SK-N-DZ (cell line): ENCODE measurements at places on chromosomes 6 and 20.

- no peak for DNase-seq
Observed at GRCh38 chr6:75331151-75331550, 46.6 kb upstream of the TMEM30A start.

DNA sequence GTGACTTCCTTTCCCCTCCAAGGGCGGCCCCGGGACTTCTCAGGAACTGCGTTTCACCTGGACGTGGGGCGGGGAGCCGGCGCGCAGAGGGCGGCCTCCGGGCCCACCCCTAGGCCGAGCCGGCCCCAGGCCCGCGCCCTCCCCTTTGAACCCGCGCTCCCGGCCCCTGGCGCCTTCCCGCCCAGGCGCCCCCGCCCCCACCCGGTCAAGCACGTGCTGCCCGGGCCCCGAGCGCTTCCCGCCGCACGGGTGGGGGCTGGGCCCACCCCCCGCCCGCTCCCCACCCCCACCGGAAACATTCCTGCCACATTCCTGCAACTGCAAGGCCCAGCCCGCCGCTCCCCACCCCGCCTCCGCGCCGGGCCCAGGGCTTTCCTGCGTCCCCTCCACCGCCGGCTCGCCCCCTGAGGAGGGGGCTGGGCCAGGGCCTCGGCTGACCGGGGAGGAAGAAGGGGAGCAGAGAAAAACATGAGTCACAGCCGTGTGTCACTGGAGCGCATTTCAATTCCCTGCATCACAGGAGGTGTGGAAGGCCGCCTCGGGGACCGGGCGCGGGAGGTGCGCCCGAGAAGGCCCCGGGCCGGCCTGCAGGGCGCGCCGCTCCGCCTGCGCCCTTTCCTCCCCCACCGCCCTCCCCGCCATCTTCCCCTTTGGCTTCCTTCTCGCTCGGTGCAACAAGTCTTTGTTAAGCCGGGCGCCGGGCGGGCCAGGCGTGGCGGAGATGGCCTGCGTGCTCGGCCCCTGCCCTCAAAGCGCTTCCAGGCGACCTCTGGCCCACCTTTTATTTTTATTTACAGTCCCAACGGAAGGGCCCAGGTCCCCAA, 1.2 kb upstream of the HMGA1 start:
- DNase-seq, result no peak

GRCh38 chr6:29723262-29723665, at the start of gene HLA-F:
TSS of gene HLA-F (plus strand) at chr6:29723434. CDS start at chr6:29723464, 30 bp downstream.
- DNase-seq, result peak; percentile 8

- DNase-seq, result no peak
Observed at GRCh38 chr6:99575544-99576227, 7.2 kb upstream of the CCNC start.

- peak; percentile 24 for DNase-seq
Observed at GRCh38 chr6:9412951-9413559, 977.7 kb upstream of the SLC35B3 start.

DNA sequence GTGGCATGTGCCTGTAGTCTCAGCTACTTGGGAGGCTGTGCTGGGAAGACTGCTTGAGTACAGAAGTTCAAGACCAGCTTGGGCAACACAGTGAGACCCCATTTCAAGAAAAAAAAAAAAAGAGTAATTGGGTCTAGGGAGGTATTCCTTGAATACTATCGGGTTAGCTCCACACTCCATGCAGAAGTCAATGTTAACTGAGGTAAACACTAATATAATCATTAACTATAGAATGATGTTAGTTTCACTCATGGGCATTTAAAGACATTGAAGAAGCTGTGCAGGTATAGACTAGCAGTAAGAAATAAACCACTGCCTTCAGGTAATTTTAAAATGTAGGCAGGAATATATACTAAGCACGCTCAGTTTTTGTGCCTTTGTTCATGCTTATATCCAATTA, 32.6 kb downstream of the MDN1 start:
- DNase-seq, result no peak

DNA sequence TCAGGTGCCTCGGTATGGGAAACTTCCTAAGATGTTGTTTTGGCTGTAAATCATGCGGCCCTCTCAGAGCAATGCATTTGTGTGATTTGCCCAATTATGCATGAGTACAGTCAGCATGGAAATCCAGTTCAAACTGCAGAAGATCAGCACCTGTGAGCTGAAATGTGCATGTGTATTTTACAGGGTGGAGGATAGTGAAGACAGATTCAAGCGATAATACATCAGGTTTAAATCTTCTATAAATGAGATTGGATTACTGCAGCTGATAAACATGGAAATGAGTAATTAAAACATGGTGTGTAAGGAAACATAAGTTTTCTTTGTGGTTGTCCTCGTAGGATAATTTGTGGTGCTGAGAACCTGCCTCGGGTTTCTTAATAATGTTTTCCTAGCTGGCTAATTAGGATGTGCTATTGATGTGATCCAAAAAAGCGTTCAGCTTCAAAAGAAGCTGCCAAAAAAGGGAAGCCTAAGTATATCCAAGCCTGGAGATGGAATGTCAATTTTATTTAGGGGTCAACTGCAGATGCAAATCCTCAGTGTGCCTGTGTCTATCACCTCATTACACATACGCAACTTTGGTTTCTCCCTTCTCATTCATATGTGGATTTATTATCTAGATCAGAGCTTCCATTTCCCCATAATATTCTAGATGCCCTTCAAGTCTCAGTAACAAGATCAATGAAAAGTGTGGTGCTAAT, 117.1 kb upstream of the CCDC28A start:
- no peak for DNase-seq

DNA sequence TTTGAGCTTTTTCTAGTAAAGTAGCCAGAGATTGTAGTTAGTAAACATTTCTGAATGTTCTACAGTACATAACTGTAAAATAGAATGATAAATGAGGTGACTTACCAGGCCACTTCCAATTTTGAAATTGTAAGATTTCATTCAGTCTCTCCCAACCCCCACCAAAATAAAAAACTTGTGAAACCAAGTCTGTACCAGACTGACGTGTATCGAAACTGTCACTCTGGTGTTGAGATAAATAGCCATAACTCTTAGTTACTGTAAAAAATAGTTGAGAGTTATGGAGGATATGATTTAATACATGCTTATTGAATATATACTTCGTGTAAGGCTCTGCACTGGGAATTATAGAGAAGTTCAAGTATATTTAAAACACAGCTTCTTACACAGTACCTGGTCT, 455.7 kb downstream of the PLCB1 start:
- no peak for DNase-seq

- DNase-seq, result peak; percentile 51
Observed at GRCh38 chr6:15994814-15995459, 133.9 kb upstream of the MYLIP start.

GRCh38 chr20:24151621-24152294, 163.2 kb upstream of the GGTLC1 start:
- no peak for DNase-seq

DNA sequence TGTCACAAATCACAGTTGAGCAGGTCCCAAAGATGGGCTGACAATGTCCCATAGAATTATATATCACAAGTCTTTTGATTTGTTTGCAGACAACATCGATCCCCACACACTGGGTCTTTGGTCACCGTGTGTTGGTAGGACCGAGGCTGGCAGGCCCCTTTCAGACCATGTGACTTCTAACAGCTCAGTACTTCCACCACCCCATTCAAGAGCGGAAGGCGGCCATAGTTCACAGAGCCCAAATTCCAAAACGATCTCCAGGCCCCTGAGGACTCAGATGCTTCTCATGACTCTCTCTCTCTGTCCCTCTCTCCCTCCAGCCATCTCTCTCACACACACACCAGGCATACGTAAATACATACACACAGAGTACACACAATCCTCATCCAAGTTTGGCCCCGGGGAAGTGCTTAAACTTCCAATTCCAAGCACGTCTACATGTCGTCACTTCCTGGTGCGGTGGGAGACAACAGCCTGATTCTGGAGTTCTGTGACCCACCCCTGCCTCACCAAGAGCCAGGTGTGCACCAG, 155.9 kb upstream of the INSM1 start:
- no peak for DNase-seq

GRCh38 chr6:56399672-56400263, 152.4 kb upstream of the COL21A1 start:
- DNase-seq, result no peak

DNA sequence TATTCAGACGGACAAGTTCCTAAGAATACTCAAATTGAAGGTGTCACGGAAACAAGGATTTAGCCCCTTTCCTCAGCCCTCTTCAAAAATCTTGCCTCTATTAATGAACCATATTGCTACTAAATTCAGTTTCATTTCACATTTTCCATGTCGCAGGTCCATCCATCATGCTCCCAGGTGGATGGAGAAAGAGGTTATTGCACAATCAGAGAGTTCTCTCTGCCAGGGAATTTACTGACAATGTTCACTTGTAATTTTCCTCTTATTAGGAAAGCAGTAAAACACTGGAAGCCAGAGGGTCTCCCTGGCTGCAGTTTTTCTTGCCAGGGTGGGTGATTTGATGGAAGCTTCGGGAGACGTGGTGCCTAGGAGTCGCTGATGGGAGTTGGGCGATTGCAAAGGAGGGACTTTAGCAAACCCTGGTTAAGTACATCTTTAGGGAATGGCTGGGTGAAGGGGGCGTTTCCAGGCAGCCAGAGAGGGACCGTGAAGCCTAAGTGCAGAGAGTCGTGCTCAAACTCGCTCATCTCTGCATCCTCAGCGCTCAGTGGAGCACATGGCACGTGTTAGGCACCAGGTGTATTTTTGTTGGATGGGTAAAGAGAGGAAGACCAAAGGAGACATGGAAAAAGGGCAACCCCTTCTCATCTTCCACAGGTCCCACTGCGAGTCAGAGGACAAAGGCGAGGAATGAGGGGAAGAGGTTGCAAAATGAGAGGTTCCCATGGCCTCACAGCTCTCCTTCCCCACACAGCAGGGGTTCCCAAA, 321.9 kb upstream of the CDH4 start:
- DNase-seq, result no peak
